Effector CD4-positive, alpha-beta T cell (primary cell): ENCODE measurements at places on chromosomes 11 and 22.

GRCh38 chr11:110526323-110526722 is 96.6 kb downstream of the FDX1 start:
- DNase-seq: no peak

DNA sequence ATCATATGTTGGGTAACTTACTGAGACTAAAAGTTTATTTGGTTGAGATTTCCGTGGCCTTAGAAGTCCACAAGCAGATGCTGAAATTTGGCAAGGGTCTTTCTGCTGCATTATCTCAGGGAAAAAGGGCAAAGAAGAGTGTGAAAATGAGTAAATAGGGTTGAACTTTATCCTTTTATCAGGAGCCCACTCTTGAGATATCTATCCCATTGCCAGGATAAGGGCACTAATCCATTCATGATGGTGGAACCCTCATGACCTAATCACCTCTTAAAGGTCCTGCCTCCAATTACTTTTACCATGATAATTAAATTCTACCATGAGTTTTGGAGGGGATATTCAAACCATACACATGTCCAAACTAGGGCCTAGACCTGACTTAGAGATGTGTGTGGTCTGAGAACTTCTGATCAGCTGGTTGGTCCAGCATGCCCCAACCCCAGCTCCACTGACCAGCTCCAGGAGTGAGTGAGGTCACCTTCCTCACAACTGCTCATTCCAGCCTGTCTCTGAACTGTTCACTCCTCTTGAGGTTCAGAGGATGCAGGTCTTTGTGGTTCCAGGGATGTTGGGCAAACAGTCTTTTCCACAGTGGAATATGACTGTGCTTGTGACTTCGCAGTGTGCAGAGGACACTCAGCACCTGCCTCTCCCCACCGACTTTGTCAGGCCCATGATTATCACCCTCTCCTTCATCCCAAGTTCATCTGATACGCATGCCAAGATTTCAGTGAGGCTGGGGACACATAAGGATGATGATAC is 130.1 kb upstream of the TOP3B start:
- no peak for DNase-seq

DNA sequence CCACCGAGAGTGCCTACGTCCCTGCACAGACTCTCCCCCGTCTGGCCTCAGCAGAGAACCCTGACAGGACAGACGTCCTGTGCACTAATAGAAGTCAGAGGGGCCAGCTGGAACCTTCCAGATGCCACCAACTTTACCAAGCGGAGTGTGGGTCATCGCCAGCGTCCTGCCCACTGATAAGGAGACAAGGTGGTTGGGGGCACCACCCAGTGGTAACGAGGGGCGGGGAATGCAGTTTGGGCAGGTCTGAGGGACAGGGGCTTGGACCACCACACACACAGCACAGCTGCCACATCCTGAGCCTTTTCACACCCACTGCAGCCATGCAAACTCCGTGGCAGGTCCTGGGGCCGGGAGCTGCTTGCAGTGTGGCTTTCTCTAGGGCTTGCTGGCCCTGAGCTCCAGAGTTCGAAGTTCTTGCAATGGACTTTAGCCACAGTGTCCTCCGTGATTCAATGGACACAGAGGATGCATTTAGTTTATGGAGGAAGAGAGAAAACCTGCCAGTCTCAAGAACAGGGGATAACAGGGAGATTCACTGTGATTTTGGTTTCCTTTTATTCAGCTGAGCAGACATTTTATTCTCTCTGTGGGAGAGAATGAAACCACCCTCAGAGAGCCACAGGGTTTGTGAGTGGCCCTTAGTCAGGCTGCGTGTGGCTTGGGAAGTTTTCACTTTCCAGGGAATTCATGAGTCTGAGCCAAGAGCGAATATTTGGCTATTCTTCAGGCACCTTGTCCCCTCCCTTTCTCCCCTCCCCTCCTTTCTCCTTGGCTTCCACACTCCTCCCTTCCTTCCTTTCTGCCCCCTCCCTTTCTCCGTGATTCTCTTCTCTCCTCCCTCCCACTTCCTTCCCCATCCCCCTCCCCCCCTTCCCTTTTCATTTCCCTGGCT is 13.1 kb downstream of the MRGPRG start:
- DNase-seq: no peak

DNA sequence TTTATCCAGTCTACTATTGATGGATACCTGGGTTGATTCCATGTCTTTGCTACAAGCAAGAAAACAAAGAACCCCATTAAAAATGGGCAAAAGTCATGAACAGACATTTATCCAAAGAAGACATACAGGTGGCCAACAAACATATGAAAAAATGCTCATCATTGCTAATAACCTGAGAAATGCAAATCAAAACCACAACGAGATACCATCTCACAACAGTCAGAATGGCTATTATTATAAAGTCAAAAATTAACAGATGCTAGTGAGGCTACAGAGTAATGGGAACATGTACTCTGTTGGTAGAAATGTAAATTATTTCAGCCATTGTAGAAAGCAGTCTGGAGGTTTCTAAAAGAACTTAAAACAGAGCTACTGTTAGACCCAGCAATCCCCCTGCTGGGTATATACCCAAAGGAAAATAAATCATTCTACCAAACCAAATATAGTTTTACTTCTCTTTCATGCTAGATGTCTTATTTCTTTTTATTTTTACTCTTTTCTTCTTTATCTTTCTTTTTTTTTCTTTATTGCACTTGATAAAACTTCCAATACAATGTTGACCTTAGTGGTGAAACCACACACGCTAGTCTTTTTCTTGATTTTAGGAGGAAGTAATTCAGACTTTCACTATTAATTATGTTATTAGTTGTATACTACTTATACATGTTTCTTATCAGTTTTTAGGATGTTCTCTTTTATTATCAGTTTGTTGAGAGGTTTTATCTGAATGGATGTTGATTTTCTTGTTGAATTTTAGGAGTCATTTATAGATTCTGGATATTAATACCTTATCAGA is 14.3 kb downstream of the TRIM22 start:
- no peak for DNase-seq

DNA sequence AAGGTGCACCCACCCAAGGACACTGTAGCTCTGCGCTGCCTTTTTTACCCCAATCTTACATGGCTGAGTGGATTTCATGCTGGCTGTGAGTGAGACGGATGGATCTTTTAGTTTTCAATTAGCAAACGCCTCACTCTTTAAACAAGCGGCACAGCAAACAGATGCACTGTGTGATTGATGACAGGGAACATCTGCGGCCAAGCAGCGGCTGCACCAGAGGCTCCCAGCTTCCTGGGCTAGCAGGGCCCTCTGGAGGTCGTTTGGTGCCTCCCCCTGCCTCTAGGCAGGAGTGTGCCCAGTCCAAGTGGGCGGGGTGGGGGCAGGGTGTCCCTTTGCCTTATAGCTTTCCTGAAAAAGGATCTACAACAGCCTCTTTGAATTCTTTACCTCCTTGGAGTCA is 2.1 kb upstream of the DRD2 start:
- no peak for DNase-seq

DNA sequence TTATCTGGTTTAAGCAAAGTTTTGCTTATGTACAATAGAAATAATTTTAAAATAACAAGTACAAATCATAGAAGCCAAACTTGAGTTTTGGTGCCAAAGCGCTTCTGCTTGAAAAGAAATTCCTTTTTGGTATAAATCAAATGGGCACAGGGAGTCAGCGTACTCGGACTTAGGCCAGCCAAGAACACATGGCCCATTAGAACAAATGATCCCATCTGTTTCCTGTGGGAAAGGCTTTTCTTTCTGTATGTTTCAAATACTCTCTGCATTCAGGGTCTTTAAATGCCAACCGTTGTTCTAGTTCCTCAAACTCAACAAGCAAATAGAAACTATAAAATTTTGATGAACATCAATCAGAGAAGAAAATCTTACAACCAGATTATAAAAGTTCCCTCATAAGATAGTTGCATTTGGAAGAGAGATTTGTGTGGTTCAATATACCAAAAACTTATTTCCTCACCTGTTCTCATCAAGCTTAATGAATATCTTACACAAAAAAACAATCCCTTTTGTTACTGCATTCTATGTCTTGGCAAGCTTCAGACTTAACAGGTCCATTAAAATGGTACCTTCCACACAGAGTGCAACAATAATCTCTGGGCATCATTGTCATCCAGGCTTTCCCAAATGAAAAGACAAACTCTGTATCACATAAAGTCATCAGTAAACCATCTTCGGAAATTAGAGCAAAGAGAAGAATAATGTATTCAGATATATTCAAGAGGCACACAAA is 739.8 kb upstream of the API5 start:
- DNase-seq: no peak

GRCh38 chr11:64538501-64538951 is 52.5 kb upstream of the SLC22A12 start:
- no peak for DNase-seq

DNA sequence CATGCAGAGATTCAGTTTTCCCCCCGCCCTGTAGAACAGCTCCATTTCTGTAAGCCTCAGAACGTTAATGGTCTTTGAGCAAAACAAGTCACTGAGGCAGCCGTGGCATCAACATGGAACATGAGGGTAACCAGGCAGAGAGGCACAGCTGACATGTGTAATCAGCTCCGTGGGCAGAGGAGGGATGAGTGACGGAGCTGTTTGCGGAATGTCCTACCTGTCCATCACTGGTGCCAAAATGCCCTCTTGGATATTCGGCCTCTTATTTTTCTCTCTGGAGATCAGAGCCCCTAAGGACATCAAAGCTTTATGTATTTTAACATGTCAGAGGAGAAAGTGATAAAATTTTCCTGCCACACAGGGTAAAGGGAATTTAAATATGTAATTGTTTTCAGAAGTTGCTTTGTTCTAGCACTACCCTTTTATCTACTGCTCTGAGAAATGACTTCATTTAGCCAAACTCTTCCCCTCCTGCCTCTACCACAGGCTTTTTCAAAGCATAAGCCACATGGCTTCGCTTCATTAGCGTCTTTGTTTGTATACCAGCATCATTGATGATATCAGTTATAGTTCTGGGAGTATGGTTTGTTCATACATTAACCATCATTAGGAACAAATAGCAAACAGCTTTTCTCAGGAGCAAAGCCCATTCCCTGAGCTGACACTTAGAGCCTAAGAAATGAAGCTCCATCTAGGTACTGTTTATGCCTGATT is 32.9 kb downstream of the C11orf71 start:
- DNase-seq: no peak

DNA sequence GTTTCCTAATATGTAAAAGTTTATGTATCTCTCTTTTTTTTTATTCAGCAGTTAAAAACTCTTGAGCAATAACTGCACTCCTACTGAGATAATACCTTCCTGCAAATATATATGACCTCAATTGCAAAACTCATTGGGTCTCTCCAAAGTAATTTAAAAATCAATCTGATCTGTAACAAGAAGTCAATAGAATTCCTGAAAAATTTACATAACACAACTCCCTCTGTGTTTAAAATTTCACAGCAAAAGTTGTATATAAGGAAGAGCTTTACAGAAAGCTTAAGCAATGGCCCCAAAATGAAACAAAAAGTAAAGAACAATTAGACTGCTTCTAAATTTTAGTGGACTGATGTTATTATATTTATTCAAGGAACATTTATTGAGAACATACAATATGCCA is 313.4 kb downstream of the DLG2 start:
- DNase-seq: no peak

- DNase-seq: no peak
These were observed 119.0 kb downstream of the SLC17A6 start for GRCh38 chr11:22456993-22457762.

DNA sequence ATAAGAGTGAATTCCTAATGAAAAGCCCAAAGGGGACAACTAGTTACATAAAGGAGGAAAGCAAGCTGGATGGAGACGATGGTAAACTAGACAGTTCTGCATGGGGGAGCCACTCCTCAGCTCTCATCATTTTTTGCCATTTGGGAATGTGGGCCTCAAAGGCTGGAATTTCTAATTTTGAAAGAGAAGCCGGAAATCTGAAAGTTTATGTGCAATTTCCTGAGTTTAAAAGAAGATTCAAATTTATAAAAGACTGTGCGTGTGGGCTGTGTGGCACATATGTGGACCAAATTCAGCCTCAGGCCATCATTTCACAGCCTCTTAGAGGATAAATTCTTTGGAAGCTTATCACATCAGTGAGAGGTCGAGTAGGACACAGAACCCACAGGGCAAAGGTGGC is 18.3 kb upstream of the CRY2 start:
- DNase-seq: no peak

DNA sequence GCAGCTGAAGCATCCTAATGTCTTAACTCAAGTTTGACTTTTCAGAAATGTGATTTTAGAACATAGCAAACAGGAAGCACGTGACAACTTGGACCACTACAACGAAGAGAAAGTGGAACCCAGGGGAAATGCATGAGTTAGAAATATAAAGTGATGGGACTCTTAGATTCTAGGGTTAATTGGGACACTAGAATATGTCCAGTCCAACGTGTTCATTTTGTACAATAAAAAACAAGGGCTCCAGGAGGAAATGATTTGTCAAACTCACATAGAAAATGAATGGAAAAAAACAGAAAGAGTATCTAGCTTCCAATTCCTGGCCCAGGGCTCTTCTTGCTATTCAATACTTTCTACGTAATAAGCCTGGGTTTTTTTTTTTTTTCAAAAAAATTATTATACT is 30.7 kb downstream of the TIMP3 start:
- DNase-seq: no peak

- DNase-seq: no peak
These were observed 32.5 kb upstream of the YWHAH start for GRCh38 chr22:31911565-31912406.

- DNase-seq: no peak
These were observed 64.4 kb upstream of the LINC01488 start for GRCh38 chr11:69416762-69417698.

GRCh38 chr11:18277565-18278271 is 11.7 kb downstream of the SAA1 start:
- DNase-seq: no peak

DNA sequence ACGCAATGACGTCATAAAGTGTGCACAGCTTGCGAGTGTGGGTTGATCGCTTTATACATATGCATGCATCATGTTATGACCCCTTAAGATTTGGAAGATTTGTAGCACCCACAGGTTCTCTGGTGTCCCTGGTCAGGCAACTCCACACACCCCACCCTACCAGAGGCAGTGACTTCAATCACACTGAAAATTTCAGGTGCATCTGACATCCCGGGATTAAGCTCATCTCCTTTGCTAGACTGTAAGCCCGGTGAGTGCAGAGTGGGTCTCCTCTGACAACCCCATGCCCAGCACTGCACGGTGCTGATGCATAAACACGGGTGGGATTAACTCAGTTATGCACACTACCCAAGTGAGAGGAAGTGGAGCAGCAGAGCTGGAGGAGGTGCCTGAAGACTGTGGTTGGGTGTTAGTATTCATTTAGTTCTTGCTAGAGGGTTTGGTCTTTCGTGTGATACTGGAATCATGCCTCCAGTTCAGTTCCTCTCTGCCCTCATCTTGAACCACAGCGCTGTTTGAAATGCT is 6.5 kb downstream of the ARSA start:
- DNase-seq: peak; percentile 26

- DNase-seq: no peak
These were observed 4.4 kb downstream of the EFEMP2 start for GRCh38 chr11:65868076-65868667.

- DNase-seq: no peak
These were observed 717.0 kb upstream of the CCDC179 start for GRCh38 chr11:23577296-23577695.
